ENCODE measurements at places on chromosomes 7 and 10. TPM values are rescaled to one million over a fixed set of nuclear protein-coding genes. Genes with fewer than 3 reads are reported as not detected.

CHST15 gene
- total RNA-seq = 11.5 TPM

PDE1C gene
- total RNA-seq = 7.6 TPM

UCN3 gene
- not detected for total RNA-seq

- DNase-seq = no peak
Observed at GRCh38 chr7:91512958-91513357, 248.7 kb downstream of the FZD1 start.

DNA sequence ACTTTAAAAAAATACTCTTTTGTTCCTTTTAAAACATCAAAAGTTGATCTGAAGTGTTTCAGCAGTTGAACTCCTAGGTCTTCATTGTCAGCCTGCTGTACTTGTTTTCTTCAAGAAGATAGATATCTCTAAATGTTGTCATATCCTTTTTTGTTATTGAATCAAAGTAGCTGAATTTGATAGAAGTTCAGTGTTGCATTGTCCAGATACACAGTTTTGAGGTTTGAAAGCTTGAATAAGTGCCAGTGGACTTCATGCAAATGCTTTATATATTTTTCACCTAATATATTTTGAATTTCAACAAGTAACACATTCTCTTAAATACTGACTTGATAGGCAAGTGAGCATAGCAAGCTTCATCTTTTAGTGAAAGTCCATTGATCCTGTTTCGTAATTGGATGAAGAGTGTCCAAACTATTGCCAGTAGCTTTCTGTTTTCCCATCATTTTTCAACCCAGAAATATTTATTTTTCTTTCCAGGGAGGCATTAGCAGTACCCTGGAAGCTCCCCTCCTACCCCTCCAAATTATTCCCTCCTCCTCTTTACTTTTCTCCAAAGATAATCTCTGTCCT lies 114.4 kb downstream of the TPST1 start:
- DNase-seq = no peak

DNA sequence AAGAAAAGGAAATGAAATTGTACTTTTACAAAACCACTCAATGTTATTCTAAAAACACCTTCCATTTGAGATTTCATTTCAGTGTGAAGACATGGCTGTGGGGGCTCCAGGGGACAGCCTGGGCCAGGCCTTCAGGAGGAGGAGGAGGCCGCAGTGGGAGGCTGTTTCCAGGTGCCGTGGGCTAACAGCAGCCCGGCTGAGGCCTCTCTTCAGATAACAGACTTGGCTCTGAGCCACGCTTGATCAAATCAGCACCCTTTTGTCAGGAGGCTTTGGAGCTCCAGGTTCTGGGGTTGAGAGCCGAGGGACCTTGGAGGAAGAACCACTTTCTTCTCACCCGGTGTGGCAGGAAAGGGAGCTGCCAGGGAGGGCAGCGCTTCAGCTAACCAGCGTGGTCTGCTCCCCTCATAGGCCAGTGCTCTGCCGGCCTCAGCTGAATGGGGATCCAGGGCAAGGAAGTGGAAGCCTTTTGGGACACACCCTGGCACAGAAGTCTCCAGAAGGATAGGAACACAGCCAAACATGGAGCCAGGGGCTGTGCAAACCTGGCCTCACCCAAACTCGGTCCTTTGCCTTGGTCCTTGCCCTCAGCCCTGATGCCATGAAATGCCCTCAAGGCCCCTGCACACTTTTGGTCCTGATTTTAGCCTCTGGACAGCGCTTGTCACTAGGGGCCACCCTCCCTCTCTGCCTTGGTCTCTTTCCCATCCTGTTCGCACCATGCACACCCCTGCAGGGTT lies 23.5 kb upstream of the CHST15 start:
- DNase-seq = no peak

DNA sequence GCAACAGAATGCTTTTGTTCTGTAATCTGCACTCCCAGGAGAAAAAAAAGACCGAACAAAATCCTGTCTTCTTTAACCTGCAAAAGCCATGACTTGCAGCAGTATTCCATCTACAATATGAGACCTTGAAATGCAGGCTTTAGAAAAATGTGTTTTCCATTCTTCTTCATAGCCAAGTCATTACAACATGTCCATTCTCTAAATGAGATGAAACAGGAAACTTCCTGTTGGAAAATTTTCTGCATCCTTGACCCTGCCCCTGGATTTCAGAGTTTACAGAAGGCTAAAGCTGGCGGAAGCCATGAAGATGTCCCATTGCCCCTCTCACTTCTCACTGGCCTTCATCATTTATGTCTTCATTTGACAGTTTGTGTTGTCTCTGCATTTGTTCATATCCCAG lies 546.4 kb downstream of the TNS3 start:
- no peak for DNase-seq

- no peak for DNase-seq
Observed at GRCh38 chr7:20597339-20597738, 18.1 kb upstream of the ABCB5 start.

DNA sequence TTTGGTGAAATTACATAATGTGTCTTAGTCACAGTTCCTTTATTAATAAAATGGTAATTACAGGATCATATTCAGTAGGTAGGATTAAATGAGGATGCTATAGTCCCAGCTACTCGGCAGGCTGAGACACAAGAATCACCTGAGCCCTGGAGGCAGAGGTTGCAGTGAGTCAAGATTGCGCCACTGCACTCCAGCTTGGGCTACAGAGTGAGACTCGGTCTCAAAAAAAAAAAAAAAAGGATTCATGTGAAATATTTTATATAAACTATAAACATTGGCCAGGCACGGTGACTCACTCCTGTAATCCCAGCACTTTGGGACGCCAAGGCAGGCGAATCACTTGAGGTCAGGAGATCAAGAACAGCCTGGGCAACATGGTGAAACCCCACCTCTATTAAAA lies 197.9 kb downstream of the IMMP2L start:
- DNase-seq = no peak

DNA sequence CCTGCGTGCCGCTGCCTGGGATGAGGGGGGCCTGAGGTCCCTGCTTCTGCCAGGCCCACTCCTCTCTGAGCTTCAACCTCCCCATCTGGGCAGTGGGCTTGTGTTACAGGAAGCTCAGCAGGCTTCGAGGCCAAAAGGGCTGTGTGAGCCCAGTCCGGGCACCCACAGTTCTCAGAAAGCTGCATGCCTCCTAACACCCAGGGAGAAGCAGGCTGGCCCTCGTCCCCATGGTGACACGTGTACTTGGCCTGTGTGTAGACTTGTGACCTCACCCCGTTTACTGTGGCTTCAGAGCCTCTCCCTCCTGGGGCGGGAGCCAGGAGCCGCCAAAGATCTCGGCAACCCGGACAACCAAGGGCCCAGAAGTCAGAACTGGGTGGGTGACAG lies 2.2 kb upstream of the GRIFIN start:
- peak; percentile 69 for DNase-seq

GRCh38 chr7:138014686-138015085 lies 12.8 kb upstream of the CREB3L2 start:
- no peak for DNase-seq
